ENCODE measurements at places on chromosomes 11 and 22.

DNA sequence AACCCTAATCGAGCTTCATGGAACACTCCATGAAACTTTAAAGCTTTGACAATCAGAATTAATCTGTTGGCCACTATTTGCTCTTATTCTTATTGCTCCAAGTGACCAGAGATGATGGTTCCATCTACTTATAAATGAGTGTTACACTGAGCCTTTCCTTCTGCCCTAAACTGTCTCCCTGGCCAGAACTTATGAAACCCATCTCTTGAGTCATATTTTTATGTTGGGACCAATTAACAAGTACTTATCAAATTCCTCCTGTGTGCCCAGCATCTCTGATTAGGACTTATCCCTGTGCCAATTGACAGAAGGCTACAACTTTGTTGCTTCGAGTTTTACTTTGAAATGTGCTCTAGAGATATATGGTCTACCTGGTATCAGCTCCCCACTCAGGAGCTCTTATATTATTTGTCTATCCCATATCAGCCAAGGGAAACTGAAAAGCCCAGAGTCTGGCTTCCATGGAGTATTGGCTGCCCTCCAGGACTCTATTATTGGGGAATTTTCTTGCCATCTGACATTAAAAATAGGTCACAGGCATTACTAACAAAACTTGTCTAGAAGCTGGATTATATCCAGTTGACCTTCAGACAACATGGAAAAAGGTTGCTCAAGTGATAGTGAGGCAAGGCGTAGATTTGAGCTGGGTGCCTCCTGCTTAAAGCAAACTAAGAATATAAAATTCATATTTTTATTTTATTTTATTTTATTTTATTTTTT lies 8.8 kb downstream of the KREMEN1 start:
- no peak for DNase-seq

DNA sequence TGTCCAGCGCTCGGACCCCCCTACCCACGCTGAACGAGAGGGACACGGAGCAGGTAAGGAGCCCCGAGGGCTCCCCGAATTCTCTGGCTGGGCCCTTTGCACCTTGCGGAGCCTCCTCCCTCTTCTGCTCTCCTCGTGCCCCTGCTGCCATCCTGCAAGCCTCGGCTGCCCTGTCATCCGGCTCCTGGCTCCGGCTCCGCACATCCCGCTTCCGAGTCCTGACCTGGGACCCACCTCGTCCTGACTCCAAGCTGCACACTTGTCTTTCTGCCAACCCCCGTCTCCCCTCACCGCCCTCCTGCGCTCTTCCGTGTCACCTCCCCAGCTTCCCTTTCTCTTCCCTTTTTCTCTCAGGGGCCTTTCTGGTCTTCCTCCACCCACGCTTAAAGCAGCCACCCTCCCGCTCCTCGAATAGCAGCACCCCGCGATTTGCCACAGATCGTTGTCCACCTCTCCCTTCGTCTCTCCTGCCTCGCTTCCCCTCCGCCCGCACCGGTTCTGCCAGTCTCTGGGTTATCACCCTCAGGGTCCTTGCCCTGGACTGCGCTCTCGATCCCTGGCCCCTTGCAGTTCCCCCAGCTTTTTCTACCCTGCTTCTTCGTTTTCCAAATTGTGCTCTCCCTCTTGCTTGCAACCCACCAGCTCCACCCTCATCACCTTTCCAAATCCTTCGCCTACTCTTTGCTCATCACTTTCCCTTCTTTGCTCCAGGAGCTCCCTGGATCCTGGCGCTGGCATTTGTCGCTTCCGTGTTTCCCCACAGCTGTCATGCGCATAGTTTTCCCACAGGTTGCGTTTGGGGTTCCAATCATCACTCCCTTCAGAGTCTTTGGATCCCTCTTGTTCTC lies 822 bp downstream of the MARK2 start:
- DNase-seq: peak; percentile 43

- DNase-seq: no peak
Measured at GRCh38 chr11:132114185-132114584, 743.8 kb downstream of the NTM start.

GRCh38 chr11:86940122-86940777 lies 14.9 kb downstream of the FZD4 start:
- DNase-seq: no peak

GRCh38 chr11:10407749-10408685 lies 47.0 kb upstream of the AMPD3 start:
- DNase-seq: no peak

GRCh38 chr11:64252003-64252872 lies 908 bp downstream of the PLCB3 start:
- DNase-seq: peak; percentile 51

DNA sequence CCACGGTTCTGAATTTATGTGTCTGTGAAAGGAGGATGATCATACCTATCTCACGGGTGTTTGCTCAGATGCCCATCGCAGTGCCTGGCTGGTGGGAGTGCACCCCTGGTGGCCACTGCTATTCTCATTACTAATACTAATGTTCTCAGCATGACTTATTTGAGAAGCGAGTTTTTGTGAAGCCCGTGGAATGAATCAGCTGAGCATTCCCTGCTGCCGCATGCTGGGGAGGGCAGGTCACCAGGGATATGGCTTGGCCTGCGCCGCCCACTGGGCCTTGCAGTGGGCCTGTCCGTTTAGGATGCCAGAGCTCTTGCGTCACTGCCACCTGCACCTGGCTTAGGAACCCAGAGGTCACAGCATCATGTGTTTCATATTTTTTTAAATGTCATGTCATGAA lies 16.9 kb downstream of the CTTN start:
- no peak for DNase-seq

DNA sequence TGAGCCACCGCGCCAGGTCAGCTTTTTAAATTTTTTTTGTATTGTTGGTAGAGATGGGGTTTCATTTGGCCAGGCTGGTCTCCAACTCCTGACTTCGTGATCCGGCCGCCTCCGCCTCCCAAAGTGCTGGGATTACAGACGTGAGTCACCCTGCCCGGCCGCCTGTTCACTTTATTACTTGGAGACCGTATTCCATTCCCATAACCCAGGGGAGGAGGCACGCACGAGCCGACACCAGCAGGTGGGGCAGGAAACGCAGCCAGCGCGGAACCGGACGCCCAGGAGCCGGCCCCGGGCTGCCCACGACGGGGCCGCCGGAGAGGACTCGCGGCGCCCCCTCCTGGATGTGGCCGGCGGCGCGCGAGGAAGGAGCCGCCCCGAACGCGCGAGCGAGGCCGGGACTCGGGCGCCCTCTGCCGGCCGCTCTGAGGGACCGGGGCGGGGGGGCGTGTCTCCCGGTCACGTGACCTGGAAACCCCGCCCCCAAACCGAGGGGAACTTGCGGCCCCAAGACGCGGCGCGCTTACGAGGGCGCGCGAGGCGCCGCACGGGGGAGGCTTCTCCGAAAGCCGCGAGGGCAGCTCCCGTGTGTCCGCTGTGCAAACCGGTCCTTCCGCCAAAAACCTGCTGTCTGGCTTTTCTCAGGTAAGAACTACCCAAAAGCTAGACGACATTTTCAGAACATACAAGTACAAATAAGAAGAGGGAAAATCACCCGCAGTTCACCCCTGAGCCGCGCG lies 11.6 kb upstream of the RNH1 start:
- DNase-seq: peak; percentile 78

GRCh38 chr11:105344938-105345337 lies 205.4 kb upstream of the CARD18 start:
- DNase-seq: no peak

DNA sequence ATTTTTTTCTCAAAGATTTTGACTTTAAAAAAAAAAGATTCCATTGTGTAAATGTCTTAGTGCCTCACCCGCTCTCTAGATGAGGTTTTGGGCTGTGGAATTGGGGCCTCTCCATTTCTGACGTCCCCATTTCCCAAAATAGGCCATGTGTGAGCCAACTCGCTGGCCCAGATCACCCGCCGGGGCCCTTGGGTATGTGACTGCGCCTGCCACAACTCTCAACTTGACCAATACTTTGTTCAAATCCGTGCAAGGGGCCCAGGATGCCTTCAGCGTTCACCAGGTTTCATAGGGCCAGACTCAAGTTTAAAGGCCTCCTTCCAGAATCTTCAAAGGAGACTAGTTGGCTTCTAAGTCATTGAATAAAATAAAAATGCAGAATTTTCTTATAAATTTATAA lies 96.0 kb downstream of the DHCR7 start:
- DNase-seq: no peak

DNA sequence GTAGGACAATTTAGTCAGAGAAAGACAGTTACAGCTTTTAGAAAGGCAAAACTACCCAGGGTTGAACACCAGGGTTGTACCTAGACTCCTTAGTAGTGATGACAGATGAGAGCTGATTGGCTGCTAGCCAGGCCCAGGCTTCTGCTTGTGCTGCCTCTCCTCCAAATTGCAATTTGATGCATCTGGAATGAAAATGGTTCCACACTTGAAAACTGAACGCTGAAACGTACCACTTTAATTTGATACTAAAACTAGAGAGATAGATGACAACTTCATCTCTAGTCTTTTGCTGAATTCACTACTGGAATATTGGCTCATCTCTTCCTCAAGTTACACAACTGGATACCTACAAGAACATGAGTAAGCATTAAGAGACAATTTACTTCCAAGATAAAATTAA lies 19.2 kb upstream of the FNBP4 start:
- no peak for DNase-seq

GRCh38 chr11:110968348-110969062 lies 256.3 kb upstream of the ARHGAP20 start:
- no peak for DNase-seq

DNA sequence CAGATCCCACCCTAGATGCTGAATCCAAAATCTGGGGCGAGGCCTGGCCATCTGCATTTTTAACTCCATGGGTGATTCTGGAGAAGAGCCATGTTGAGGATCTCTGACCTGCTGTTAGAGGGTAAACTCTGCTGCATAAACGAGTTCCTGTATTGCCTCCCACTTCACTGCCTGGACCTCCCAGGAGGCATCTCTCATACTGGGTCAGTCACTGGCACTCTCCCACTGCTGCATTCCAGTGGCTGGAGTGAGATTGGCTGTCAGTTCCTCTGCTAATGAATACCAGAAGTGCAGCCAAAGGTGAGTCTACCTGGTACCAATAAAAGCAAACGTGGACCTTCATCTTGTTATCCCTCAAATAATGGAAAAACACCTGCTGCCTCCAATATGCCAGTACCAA lies 10.3 kb downstream of the POLDIP3 start:
- no peak for DNase-seq

GRCh38 chr11:21412652-21413383 lies 743.4 kb downstream of the NELL1 start:
- DNase-seq: no peak

DNA sequence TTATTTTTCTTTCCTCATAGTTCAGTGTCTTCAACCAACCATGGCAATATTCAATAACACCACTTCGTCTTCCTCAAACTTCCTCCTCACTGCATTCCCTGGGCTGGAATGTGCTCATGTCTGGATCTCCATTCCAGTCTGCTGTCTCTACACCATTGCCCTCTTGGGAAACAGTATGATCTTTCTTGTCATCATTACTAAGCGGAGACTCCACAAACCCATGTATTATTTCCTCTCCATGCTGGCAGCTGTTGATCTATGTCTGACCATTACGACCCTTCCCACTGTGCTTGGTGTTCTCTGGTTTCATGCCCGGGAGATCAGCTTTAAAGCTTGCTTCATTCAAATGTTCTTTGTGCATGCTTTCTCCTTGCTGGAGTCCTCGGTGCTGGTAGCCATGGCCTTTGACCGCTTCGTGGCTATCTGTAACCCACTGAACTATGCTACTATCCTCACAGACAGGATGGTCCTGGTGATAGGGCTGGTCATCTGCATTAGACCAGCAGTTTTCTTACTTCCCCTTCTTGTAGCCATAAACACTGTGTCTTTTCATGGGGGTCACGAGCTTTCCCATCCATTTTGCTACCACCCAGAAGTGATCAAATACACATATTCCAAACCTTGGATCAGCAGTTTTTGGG lies at the start of gene OR51T1:
OR51T1 (plus strand) TSS at position 41 of the 641 bp plus-strand sequence; CDS start at position 41, 0 bp downstream.
- DNase-seq: no peak

GRCh38 chr11:119470317-119471291 lies 47.6 kb upstream of the THY1 start:
- no peak for DNase-seq
